ENCODE measurements at places on chromosomes 11 and 22.

GRCh38 chr11:74819400-74819799 is 70.8 kb downstream of the RNF169 start:
- DNase-seq = no peak

DNA sequence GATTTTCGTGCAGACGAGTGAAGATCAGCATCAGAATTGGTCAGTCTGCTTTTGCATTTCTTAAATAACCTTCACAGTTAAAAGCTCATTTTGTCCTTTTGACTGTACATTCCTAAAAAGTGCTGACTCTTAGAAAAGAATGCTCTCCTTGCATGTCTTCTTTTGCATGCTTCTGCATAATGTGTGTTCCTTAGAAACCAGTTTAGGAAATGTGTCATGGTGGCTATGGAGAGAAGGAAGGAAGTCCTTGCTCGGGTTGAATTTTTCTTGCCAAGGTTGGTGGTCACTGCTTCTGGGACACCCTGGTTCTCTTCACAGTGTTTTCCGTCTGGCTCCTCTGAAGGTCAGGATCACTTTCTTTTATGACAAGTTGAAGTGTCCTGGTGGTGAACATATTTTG is 6.8 kb downstream of the AP2A2 start:
- DNase-seq = no peak

- no peak for DNase-seq
These were observed 14.6 kb upstream of the HIKESHI start for GRCh38 chr11:86287468-86287796.

- DNase-seq = no peak
These were observed 17.1 kb upstream of the IFITM3 start for GRCh38 chr11:337711-338110.

DNA sequence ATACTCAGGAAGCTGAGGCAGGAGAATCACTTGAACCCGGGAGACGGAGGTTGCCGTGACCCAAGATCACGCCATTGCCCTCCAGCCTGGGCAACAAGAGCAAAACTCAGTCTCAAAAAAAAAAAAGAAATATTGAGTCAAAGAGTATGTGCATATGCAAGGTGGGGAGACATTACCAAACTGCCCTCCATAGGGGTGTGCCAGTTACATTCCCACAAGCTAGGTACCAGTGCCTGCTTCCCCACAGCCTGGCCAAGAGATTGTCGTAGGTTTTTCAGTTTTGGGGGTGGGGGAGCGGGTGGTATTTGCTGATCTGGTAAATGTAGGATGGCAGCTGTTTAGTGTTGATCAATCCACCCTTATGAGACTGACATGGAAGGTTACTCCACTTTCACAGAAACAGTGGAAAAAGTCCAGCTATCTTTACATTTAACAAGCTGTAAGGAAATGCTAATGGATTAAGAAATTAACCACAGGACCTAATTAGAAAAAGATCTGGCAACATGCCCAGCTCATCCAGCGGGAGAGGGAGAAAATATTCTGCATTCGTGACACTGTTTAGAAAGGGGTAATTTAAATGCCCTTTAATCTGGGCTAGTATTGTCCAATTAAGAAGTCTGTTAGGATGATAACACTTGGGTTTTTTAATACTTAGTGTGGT is 89.4 kb downstream of the PACS1 start:
- DNase-seq = no peak

DNA sequence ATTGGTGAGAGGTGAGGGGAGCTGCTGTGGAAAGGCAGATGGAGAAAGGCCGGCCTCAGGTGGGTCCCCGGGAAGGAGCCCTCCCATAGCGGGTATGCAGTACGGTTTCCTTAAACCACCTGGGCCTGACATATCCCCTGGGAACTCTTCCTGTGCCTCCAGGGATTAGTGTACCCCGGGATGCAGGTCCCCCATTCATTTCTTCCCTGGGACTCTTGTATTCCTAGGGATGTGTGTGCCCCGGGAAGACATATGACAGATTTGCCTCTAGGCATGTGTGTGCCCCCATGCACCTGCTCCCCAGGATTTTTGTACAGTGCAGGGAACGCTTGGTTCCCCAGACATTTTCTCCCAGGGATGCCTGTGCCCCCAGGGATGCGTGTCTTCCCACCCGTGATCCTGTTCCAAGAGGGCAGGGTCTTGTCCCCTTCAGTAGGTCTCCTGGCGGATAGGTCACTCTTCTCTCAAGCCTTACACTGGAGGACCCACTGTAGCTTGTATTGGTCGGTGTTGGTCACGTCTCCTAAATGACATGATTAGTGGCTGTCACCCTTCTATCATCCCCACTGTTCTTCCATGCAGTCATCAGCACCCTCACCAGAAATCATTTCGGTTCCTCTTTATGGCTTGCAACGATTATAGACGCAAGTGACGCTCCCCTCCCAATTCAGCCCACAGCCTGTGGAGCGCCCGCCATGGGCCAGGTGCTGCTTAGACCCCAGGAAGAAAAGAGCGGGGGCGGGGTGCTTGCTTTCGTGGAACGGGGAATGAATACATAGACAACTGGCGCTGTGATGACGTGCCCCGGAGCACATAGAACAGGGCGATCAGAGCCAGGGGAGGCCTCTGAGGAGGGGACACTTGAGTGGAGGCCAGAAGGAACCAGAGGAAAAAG is 1.3 kb downstream of the PARVB start:
- no peak for DNase-seq

GRCh38 chr11:119052163-119052814 is 4.7 kb downstream of the HYOU1 start:
- DNase-seq = no peak

DNA sequence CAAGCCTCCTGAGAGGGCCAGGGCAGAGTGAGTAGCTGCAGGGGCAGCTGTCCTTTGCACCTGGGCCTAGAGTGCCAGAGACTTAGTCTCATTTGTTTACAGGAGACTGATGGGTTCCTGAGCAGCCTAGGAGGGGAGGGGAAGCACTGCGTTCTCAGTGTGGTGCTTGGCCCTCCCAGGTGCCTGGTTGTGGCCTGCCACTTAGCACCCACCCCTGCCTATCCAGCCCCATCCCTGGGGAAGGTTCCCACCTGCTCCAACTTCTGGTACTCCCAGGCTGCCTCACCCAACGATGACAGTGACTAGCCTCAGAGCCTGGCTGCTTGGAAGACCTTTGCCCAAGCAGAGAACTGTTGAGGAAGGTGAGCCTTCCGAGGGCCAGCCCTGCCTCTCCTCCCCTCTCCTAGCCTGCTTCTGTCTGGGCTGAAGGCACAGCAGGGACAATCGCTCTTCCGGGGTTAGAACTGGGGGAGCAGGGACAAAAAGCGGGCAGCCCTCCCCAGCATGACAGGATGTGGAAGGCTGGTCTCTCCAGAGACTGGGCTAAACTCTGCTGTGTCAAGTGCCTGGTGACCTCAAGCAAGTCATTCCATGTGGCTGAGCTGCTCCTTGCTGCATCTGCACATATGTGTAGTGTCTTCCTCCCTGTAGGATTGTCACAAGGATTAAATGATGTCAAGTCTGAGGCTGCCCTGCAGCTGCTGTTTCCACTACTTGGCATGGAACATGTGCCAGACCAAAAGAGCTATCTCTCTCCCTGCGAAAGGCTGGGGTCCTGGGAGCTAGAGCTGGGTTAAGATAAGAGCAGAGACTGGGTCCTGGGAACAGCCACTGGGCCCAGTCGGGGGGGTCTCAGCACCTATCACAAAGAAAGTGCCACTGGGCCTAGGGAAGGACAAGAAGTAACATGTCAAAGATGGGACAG is 9.9 kb downstream of the KCNQ1OT1 start:
- DNase-seq = no peak

DNA sequence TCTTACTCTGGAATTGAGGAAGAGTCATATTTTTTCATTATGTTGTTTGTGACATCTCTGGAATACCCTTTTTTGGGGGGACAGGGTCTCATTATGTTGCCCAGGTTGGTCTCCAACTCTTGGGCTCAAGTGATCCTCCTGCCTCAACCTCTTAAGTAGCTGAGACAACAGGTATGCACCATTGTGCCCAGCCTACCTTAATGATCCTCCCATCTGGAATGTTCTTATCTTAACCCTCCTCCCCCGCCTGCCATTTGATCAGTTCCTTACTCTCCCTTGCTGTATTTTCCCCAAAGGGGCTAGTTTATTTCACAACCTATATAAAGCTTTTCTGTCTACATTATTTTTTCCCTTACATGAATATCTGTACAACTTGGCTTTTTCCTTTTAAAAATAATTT is 594.7 kb downstream of the METTL15 start:
- DNase-seq = no peak

DNA sequence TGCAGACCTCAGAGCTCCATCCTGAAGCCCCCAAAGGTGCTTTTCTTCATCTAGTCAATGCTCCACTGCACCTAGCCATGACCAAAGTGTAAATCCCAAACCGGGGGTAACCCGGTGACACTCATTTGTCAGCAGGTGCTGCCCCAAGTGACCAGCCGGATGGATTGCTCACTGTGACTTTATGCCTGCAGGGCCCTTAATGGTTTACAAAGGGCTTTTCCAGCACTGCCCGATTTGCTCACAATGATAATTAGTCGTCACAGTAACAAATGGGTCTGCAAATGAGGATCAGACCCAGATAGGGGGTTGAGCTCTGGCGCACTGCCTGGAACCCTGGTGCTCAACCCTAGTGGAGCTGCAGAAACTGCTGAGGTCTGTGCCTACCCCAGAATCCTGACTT is 45.7 kb upstream of the CD5 start:
- DNase-seq = peak; percentile 75

DNA sequence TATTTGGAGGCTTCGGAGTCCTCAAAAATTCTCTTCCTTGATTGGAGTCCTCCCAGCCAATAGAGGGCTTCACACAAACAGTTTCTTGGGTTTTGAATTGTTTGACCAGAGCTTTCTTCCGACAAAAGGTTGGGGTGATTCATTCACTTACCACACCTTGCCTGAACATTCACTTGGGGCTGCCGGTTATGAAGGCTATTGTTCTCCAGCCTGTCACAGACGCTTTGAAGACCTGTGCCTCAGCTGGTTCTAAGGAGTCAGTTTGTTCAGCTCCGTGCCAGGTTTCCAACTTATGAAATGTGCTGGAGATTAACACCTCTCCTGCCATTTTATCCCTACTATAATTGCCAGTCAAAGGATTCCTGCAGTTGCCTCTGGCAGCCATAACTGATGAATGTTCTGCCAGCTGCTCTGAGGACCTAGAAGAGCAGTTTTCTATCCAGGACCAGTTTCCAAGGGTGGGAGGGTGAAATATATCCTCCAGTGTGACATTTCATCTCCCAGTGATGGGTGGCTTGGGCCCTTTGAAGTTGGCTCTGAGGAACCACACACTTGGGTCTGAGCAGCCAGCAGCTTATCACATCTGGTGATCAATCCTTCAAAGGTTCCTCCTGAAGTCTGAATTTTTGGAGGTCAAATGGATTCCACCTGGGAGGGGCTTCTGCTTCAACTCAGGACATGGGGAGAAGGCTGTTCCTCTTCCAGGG is 31.4 kb downstream of the LIMK2 start:
- DNase-seq = no peak

GRCh38 chr22:33657670-33658069 is 262.6 kb downstream of the LARGE1 start:
- DNase-seq = no peak

DNA sequence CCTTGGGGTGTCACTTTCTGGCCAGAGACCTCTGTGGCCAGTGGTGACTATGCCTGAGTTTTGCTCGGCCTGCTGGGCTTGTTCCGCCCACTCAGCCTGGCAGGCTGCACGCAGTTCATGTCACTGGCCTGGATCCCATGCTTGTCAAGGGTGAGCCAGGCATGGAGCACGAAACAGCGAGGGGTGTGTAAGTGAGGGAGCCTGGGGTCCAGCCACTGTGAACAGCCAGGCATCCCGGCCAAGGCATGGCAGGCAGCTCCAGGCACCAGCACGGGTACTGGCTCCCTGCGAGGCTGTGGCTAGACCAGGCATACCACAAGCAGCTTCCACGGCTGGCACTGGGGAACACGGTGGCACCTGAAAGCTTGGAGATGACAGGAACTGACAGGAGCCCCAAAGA is 214.3 kb downstream of the LRRC4C start:
- DNase-seq = no peak

- no peak for DNase-seq
These were observed 119.8 kb upstream of the SORL1-AS1 start for GRCh38 chr11:121572571-121573059.

All from NCI-H2081 (cell line).